Thymus (tissue), 14 donors: ENCODE measurements at places on chromosomes 4 and X.

- no peak overlapping the region for H3K4me3 ChIP-seq
- H3K36me3 ChIP-seq, result no peaks in the 10 kb centered on the region
- DNase-seq, result no peak
Measured at GRCh38 chr4:156606554-156607477, 364.8 kb downstream of the PDGFC start.

DNA sequence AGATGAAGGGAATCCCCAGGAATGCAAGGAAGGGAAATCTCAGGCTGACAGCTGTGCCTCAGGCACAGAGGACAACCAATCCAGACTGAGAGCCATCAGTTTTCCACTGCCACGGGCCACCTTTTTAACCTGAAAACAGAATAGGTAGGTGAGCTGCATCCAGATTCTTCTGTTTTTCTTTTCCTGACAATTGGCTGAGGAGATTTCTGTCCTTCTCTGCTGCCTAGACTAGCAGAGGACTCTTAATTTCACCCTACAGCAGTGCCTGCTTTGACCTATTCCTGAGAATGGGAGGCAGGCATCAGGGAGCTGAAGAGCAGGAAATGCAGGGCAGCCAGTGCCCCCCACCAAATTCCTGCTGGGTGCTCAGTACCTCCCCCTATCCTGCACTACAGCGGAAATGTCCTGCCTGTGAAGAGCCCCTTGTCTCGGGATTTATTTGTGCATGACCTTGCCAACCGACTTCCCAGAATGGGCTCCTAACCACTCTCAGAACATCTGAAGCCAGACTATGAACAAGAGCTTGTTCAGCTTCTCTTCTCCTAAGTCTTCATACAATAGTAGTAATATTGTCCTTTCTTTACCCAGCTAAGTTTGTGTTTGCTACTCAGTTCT lies 65.1 kb downstream of the CASK start:
- no peak for DNase-seq
- no peaks in the 10 kb centered on the region for H3K27me3 ChIP-seq
- H3K4me1 ChIP-seq, result no peaks in the 10 kb centered on the region
- no peaks in the 10 kb centered on the region for H3K36me3 ChIP-seq
- no peak overlapping the region for H3K27ac ChIP-seq

DNA sequence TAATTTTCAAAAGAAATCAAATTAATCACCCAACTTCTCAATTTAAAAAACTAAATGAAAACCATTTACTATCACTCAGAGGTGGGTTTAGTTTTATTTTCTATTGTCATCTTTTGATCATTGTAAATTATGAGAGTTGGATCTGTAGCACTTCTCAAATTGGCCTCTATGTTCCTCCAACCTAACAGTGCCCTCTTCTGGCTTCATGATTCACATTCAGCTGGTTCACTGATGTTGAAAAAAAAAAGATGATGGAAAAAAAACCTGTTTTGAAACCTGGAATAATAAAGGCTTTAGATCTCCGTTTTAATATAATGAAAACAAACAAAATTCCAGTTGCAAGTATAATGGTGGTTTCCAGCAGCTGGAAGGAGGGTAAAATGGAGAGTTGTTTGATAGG lies 2.4 kb upstream of the NBDY start:
- H3K36me3 ChIP-seq, result no peaks in the 10 kb centered on the region

- H3K36me3 ChIP-seq, result no peaks in the 10 kb centered on the region
- H3K27me3 ChIP-seq, result no peaks in the 10 kb centered on the region
- no peak for DNase-seq
- H3K4me3 ChIP-seq, result no peak overlapping the region
Measured at GRCh38 chr4:69748173-69748572, 12.2 kb downstream of the SULT1B1 start.

GRCh38 chrX:154348646-154349358 lies 25.6 kb downstream of the FLNA start:
- H3K4me3 ChIP-seq, result no peak overlapping the region
- DNase-seq, result no peak

DNA sequence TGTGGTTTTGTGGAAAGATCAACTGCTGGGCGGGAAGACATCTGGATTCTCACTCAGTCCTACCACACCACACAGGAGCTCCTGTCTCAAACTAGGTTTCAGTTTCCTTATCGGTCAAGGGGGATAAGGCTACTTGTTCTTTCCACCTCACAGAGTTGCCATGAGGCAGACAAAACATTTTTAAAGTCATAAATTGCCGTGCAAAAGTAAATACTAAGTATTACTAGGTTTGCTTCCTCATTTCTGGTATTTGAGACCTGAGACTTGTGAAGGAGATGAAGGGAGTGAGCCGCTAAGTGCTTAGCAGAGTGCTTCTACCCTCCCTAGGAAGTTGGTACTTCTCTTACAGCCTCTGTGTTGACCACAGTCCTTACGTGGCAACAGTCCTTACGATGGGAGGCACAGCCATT lies 1.5 kb downstream of the LAP3 start:
- peaks cover 15% of the 10 kb centered on the region for H3K4me1 ChIP-seq

DNA sequence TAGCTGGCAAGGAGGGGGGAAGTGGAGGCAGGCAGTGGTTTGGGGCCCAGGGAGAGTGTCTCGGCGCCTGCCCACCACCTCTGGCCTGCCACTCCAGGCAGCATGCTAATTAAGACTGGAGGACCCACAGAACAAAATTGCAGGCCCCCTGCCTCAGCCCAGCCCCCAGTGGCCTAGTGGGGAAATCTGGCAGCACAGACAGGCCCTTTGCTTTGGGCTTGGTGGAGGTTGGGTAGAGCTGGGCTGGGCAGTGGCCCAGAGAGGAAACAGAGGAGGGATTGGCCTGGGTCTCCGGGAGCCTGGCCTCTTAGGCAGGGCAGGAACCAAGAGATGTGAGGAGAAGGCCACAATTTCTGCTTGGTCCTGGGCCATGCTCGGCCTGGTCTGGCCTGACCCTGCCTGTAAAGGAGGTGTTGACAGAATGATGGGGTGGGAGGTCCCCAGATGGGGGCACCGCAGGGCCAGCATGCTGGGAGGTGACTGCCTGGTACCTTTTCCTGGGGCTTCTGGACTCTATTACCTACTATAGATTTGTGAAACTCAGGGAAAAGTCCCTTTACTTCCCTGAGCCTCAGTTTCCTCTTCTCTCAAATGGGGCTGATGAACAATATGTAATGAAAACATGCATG lies 92.4 kb upstream of the PJA1 start:
- no peak overlapping the region for H3K4me3 ChIP-seq
- H3K27ac ChIP-seq, result no peak overlapping the region
- H3K36me3 ChIP-seq, result no peaks in the 10 kb centered on the region
- no peak for DNase-seq
- H3K27me3 ChIP-seq, result peaks cover 5% of the 10 kb centered on the region
- H3K4me1 ChIP-seq, result no peaks in the 10 kb centered on the region

GRCh38 chr4:2042204-2042946 lies 16.8 kb upstream of the NAT8L start:
- H3K4me3 ChIP-seq, result peak overlapping the region; percentile 54
- no peak for DNase-seq
- H3K27me3 ChIP-seq, result peaks cover 91% of the 10 kb centered on the region
- H3K36me3 ChIP-seq, result no peaks in the 10 kb centered on the region
- H3K4me1 ChIP-seq, result peaks cover 11% of the 10 kb centered on the region
- no peak overlapping the region for H3K27ac ChIP-seq

GRCh38 chr4:118746251-118746919 lies 61.2 kb downstream of the METTL14 start:
- H3K4me3 ChIP-seq, result no peak overlapping the region
- no peak for DNase-seq
- H3K36me3 ChIP-seq, result peaks cover 7% of the 10 kb centered on the region

- H3K27ac ChIP-seq, result no peak overlapping the region
- no peak for DNase-seq
- peaks cover 9% of the 10 kb centered on the region for H3K4me1 ChIP-seq
- no peaks in the 10 kb centered on the region for H3K36me3 ChIP-seq
Measured at GRCh38 chr4:139907001-139907809, 241.6 kb downstream of the MGST2 start.

DNA sequence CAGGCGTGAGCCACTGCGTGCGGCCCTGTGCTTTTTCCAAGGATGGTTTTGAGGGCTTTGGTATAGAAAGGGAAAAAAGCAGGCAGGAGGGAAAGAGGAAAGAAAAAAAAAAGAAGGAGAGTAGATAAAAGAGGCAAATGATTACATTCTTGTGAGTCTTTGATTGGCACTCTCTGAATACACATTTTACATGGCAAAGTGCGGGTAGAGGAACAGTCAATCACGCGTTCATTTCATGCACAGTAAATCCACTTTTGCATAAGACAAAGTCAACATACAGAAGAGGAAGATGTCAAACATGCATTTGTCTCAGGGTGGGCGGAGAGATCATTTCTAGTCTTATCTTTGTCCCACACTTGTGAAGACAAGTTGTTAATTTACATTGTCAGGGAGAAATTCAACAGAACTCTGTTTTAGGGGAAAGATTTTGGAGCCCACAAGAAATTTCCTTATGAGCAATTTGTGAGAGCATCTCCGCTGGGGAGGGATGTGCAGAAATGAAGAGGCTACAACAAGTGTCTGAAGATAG lies 183.2 kb downstream of the DHRSX start:
- peaks cover 8% of the 10 kb centered on the region for H3K4me1 ChIP-seq
- H3K36me3 ChIP-seq, result no peaks in the 10 kb centered on the region
- no peak for DNase-seq
- H3K27me3 ChIP-seq, result no peaks in the 10 kb centered on the region
- no peak overlapping the region for H3K4me3 ChIP-seq

DNA sequence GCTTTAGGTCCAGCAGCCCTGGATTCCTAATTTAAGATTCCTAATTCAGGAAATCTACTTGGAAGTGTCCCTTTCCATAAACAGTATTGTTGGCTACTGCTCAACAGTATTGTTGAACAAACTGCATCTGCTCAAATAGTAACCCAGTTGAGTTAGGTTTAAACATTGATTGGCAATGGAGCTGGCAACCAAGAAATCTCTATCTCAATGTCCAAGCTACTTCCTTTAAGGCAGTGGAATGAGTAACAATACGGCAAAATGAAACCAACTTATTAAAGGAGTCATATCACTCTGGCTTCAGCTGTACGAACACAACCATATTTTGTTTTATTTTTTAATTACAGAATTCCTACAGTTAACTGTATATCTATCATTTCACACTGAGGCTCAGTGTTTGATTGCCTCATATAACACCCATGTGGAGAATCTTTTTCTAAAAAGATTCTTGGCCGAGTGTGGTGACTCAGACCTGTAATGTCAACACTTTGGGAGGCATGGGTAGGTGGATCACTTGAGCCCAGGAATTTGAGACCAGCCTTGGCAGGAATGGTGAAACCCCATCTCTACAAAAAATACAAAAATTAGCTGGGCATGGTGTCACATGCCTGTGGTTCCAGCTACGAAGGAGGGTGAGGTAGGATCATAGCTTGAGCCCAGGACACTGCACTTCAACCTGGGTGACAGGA lies 71.7 kb upstream of the IL13RA1 start:
- DNase-seq, result no peak
- H3K27ac ChIP-seq, result no peak overlapping the region
- H3K36me3 ChIP-seq, result peaks cover 8% of the 10 kb centered on the region
- H3K4me3 ChIP-seq, result no peak overlapping the region

GRCh38 chr4:183097231-183098018 lies 1.6 kb upstream of the WWC2 start:
- peaks cover 49% of the 10 kb centered on the region for H3K27me3 ChIP-seq
- H3K36me3 ChIP-seq, result no peaks in the 10 kb centered on the region
- H3K4me1 ChIP-seq, result peaks cover 5% of the 10 kb centered on the region
- H3K4me3 ChIP-seq, result no peak overlapping the region

DNA sequence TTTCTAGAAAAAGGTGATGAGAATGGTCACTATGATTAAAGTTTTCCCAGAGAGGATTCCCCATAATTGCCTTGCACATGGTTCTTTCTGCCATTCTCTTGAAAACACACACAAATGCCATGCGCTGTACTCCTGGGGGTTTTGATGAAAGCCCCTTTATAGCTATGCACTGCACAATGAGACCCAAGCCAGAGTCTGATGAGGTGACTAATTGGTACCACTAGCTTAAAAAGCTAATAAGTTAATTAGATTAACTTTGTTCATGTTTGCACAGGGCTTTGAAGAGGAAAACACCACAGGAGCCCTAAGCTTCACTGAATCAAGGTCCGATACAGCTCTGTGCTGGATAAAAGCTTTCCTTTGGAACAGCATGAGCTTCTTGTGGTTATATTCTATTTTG lies 132.2 kb downstream of the NKX6-1 start:
- no peak overlapping the region for H3K27ac ChIP-seq

GRCh38 chr4:71663780-71664179 lies 120.1 kb downstream of the GC start:
- no peak overlapping the region for H3K27ac ChIP-seq
- no peak for DNase-seq
- H3K36me3 ChIP-seq, result no peaks in the 10 kb centered on the region
- no peaks in the 10 kb centered on the region for H3K27me3 ChIP-seq
- H3K4me3 ChIP-seq, result no peak overlapping the region

DNA sequence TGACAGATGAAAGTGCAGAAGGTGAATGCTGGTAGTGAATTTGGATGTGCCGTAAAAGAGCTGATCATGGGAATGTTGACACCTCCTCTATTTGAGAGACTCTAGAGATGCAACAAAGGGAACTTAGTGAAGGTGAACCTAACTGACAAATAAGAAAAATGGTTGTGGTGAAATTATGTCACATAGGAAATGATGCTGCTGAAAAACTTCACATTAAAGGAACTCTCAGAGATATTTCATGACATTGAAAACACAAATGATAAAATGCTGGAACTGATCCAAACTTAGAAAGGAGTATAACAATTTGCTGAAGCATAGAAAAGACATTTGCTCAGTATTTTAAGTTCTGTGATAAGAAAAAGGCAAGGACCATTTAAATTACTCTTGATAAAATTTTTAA lies 31.9 kb downstream of the MGAT4D start:
- H3K27me3 ChIP-seq, result no peaks in the 10 kb centered on the region
- H3K27ac ChIP-seq, result no peak overlapping the region
- no peak overlapping the region for H3K4me3 ChIP-seq
- no peaks in the 10 kb centered on the region for H3K4me1 ChIP-seq
- no peaks in the 10 kb centered on the region for H3K36me3 ChIP-seq

- no peak for DNase-seq
- no peaks in the 10 kb centered on the region for H3K36me3 ChIP-seq
- no peak overlapping the region for H3K27ac ChIP-seq
- no peak overlapping the region for H3K4me3 ChIP-seq
Measured at GRCh38 chr4:146134761-146135445, 40.6 kb upstream of the LSM6 start.

GRCh38 chr4:5992828-5993321 lies 25.4 kb downstream of the C4orf50 start:
- no peak overlapping the region for H3K4me3 ChIP-seq
- no peak for DNase-seq
- no peaks in the 10 kb centered on the region for H3K27me3 ChIP-seq

DNA sequence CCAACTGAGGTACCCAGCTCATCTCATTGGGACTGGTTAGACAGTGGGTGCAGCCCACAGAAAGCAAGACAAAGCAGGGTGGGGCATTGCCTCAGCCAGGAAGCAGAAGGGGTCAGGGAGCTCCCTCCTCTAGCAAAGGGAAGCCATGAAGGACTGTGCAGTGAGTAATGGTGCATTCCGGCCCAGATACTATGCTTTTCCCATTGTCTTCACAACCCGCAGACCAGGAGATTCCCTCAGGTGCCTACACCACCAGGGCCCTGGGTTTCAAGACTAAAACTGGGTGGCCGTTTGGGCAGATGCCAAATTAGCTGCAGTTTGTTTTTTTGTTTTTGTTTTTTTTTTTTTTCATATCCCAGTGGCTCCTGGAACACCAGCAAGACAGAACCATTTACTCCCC lies 235.3 kb downstream of the TACR3 start:
- no peaks in the 10 kb centered on the region for H3K4me1 ChIP-seq
- H3K27me3 ChIP-seq, result no peaks in the 10 kb centered on the region
- no peak overlapping the region for H3K4me3 ChIP-seq
- no peak for DNase-seq
